Activated CD4-positive, alpha-beta T cell treated with anti-CD3 and anti-CD28 coated beads, Interleukin-2, amount 10 ng/mL, durations not matched to agents 7 days and 5 days (primary cell): ENCODE measurements at places on chromosomes 7 and 10. TPM values are rescaled to one million over a fixed set of nuclear protein-coding genes. Genes with fewer than 3 reads are reported as not detected.

Gene SPDYE2B
- not detected for total RNA-seq

Gene DGKB
- total RNA-seq = not detected

Gene KCP
- 0.10 TPM for total RNA-seq

Gene PVRIG
- total RNA-seq = 61.2 TPM

- DNase-seq = no peak
- no peak overlapping the region for H3K4me3 ChIP-seq
- peaks cover 42% of the 10 kb centered on the region for H3K36me3 ChIP-seq
- H3K27me3 ChIP-seq = no peaks in the 10 kb centered on the region
These were observed 13.9 kb downstream of the PIP4K2A start for GRCh38 chr10:22700489-22700888.

DNA sequence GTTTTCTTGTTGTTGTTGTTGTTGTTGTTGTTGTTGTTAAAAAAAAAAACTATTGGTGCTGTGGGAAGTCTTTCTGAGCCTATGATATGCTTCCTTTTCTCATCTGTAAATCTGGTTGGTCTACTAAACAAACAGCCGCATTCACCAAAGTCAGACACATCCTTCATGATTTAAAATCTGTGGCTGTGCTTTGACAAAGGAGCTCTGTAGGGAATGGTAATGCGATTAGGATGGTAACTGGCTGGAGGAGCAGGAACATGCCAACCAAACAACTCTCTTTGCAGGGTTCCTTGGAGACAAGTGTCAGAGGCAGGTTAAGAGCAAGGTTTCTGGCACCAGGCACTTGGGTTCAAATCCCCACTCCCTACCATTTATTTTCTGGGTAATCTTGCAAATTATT, 14.9 kb upstream of the SP4 start:
- peaks cover 52% of the 10 kb centered on the region for H3K4me1 ChIP-seq
- H3K27me3 ChIP-seq = peaks cover under 1% of the 10 kb centered on the region
- H3K4me3 ChIP-seq = no peak overlapping the region
- DNase-seq = no peak
- H3K36me3 ChIP-seq = peaks cover 18% of the 10 kb centered on the region

DNA sequence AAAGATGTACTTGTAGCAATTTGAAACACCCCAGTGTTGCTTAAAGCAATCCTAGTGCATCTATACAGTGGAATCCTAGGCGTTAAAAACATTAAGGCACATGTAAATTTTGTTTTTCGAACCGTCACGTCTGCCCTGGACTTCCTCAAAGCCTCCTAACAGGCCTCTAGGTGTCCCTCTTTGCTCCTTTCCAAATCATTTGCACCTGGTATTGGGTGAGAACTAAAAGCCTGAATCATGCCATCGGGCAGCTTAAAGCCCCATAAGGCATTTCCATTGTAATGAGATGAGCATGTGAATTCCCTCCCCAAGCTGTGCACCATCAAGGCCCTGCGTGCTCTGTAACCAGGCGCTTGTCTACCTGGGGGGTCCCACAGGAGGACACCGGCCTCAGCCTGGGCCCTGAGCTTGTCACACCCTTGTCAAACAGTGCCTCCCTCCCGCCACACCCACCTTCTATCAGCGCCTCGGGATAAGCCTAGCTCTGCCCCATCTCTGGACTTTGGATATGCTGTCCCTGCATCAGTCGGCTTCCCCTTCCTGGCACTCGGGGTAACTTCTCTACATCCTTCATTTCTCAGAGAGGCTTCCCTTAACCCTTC, 89.2 kb downstream of the WDR11 start:
- no peak for DNase-seq
- H3K4me1 ChIP-seq = peaks cover 10% of the 10 kb centered on the region
- H3K36me3 ChIP-seq = no peaks in the 10 kb centered on the region
- H3K27ac ChIP-seq = no peak overlapping the region

- peaks cover 8% of the 10 kb centered on the region for H3K27me3 ChIP-seq
- H3K4me1 ChIP-seq = peaks cover 25% of the 10 kb centered on the region
- no peaks in the 10 kb centered on the region for H3K36me3 ChIP-seq
- no peak for DNase-seq
- H3K27ac ChIP-seq = no peak overlapping the region
These were observed 88.4 kb downstream of the FAS start for GRCh38 chr10:89078724-89079672.

DNA sequence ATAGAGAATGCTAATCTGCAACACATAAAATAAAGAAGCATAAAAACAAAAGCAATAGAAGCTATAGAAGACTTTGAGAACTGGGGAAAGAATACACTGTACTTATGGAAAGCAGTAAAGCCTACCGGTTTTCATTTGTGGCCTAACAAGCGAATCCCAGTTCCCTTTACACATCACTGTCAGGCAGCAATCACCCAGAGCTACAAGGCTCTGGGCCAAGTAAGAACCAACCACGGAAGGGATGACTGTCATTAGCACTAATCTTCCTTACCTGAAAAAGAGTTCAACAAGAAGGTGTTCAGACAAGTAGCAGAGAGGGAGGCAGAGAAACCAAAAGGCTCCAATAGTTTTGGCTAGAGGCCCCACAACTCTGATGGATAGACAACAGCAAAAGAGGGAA, 15.0 kb downstream of the CCDC6 start:
- peaks cover 40% of the 10 kb centered on the region for H3K4me1 ChIP-seq
- H3K27ac ChIP-seq = no peak overlapping the region
- H3K27me3 ChIP-seq = no peaks in the 10 kb centered on the region
- no peak for DNase-seq
- no peak overlapping the region for H3K4me3 ChIP-seq

GRCh38 chr10:2851566-2851965, 215.8 kb upstream of the PFKP start:
- H3K36me3 ChIP-seq = no peaks in the 10 kb centered on the region
- peaks cover 10% of the 10 kb centered on the region for H3K27me3 ChIP-seq
- no peak overlapping the region for H3K4me3 ChIP-seq
- H3K27ac ChIP-seq = no peak overlapping the region
- no peaks in the 10 kb centered on the region for H3K4me1 ChIP-seq
